ENCODE measurements at places on chromosomes 6 and 20.

DNA sequence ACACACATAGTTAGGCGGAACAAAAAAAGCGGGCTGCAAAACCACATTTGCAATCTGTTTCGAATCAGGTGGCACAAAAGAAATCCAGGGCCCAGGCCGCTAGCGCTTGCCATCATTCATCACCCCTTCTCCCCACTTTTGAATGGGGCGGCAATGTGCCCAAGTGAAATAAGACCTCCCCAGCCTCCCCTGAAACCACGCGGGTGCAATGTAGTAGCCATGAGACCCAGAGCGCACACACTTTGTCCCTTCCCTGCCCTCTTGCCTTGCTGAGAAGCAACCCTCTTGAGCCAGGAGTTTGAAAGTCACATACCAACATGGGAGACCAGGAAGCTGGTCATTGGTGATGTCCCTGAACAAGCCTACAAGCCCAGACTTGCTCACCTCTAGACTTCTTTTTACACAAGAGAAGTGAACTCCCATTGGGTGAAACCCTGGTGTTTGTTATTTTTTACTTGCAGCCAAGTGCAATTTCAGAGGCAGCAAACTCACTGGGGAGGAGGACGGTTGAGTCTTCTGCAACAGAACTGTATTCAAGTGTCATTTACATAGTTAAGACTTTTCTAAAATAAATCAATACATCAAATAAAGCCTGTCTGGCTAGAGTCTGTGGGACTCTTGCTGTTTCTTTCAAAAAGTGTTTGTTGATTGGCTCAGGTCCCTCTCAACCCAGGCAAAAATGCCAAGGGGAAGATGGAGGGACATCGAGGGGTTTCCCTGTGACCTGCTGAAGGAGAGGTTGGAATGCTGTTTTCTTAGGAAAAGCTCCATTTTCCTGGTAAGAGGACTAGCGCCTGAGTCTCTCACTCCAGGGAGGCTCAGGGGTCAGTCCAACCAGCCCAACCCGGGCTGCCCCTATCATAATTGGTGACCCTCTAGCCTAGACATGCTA, 138.1 kb upstream of the PTPN1 start:
- DNase-seq, result no peak

DNA sequence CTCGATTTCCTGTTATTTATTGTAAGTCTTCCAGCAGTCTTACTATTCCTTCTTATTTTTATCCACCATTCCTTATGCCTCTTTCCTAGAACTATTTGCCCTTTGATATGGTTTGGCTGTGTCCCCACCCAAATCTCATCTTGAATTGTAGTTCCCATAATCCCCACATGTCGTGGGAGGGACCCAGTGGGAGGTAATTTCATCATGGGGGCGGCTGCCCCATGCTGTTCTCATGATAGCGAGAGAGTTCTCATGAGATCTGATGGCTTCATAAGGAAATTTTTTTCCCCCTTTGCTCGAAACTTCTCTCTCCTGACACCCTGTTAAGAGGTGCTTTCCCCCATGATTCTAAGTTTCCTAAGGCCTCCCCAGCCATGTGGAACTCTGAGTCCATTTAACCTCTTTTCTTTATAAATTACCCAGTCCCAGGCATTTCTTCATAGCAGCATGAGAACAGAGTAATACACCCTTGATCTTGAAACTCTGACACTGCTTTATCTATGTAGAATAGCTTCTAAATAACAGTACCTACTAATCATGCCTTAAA, 48.8 kb downstream of the PLN start:
- no peak for DNase-seq

DNA sequence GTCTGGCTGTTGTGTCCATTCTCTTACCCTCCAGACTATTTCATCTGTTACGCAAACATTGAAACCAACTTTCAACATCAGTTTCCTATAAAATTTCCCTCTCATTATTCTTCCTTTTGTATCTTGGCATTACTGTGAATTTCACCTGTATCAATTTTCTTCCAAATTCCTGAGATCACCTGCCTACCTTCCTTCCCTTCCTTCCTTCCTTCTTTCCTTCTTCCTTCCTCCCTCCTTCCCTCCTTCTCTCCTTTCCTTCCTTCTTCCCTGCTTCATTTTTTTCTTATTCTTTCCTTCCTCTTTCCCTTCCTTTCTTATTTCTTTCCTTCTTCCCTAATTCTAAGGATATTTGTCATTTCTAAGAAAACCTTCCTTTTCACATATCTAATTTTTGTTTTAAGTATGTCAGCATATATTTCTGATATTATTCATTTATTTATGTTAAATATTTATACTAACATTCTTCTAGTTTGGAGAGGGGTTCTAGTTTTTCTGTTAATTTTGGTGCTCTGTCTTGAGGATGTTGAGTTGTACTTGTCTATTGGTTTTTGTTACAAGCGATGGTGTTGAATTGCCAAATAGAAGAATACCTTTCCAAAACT, 4.8 kb upstream of the SLC17A3 start:
- DNase-seq, result no peak

DNA sequence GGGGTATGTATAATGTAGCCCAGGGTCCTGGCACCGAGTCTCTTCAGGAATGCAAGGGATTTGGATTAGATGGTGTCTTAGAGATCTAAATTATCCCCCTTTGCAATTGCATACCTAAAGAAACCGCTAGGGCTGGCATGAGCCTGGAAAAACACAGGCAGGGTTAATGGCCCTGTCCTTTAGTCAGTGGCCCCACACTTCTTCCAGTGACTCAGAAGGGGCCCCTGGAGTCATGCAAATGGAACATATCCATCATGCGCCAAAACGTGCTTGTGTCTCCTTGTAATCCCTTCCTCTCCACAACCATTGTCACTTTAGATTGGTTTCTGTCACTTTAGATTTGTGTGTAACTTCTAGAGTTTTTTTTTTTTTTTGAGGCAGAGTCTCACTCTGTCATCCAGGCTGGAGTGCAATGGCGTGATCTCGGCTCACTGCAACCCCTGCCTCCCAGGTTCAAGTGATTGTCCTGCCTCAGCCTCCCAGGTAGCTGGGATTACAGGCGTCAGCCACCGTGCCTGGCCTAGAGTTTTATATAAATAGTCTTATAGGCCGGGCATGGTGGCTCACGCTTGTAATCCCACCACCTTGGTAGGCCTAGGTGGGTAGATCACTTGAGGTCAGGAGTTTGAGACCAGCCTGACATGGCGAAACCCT, 8.7 kb upstream of the MYBL2 start:
- peak; percentile 50 for DNase-seq
